ENCODE measurements at places on chromosomes 11 and 22. TPM values are rescaled to one million over a fixed set of nuclear protein-coding genes. Genes with fewer than 3 reads are reported as not detected.

NEU3 gene
- total RNA-seq, result 10.6 TPM

OR56A1 gene
- total RNA-seq, result not detected

TTC38 gene
- 1.8 TPM for total RNA-seq

LDHAL6A gene
- total RNA-seq, result not detected

OR52E8 gene
- not detected for total RNA-seq

SPECC1L gene
- total RNA-seq, result 27.5 TPM

PHF21B gene
- not detected for total RNA-seq

KCNJ11 gene
- not detected for total RNA-seq

LRRN4CL gene
- total RNA-seq, result not detected

HSCB gene
- total RNA-seq, result 3.4 TPM

RAG1 gene
- total RNA-seq, result not detected

CDPF1 gene
- 2.6 TPM for total RNA-seq

GRCh38 chr22:26552466-26552865, 37.5 kb downstream of the TPST2 start:
- H3K4me1 ChIP-seq, result peaks cover 13% of the 10 kb centered on the region
- no peak overlapping the region for H3K4me3 ChIP-seq
- DNase-seq, result no peak
- no peaks in the 10 kb centered on the region for H3K27me3 ChIP-seq
- peaks cover 9% of the 10 kb centered on the region for H3K36me3 ChIP-seq

GRCh38 chr11:114216796-114217180, 79.4 kb upstream of the NNMT start:
- peaks cover 33% of the 10 kb centered on the region for H3K4me1 ChIP-seq
- no peaks in the 10 kb centered on the region for H3K36me3 ChIP-seq
- no peak overlapping the region for H3K27ac ChIP-seq
- H3K27me3 ChIP-seq, result no peaks in the 10 kb centered on the region
- H3K4me3 ChIP-seq, result no peak overlapping the region

- no peak for DNase-seq
- H3K27ac ChIP-seq, result no peak overlapping the region
- peaks cover 19% of the 10 kb centered on the region for H3K27me3 ChIP-seq
- H3K36me3 ChIP-seq, result no peaks in the 10 kb centered on the region
- H3K4me3 ChIP-seq, result no peak overlapping the region
Observed at GRCh38 chr22:30444632-30445437, 19.3 kb downstream of the MTFP1 start.

GRCh38 chr11:209275-210121, 2.0 kb downstream of the RIC8A start:
- H3K27me3 ChIP-seq, result no peaks in the 10 kb centered on the region
- DNase-seq, result peak; percentile 45
- H3K4me3 ChIP-seq, result peak overlapping the region; percentile 69
- H3K4me1 ChIP-seq, result peaks cover 57% of the 10 kb centered on the region
- H3K36me3 ChIP-seq, result peaks cover 66% of the 10 kb centered on the region

DNA sequence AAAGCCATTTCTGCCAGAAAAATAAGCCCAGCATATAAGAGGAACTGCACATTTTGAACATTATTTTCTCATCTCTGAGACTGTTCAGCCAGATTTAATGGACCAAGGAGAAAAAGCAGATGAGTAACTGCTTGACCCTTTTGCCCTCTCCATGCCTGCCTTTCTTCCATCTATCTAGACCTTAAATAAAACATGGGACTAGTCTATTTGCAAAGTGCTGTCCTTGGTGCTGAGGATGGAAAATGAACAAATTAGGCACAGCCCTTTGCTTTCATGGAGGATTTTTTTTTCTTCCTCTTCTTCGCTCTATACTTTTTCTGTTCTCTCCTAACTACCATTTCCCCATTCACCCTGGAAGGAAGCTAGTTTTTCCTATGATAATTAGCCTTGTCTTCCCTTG, 361.3 kb downstream of the GRM5 start:
- no peaks in the 10 kb centered on the region for H3K4me1 ChIP-seq
- H3K4me3 ChIP-seq, result no peak overlapping the region
- no peak for DNase-seq
- H3K27me3 ChIP-seq, result no peaks in the 10 kb centered on the region
- H3K27ac ChIP-seq, result no peak overlapping the region

DNA sequence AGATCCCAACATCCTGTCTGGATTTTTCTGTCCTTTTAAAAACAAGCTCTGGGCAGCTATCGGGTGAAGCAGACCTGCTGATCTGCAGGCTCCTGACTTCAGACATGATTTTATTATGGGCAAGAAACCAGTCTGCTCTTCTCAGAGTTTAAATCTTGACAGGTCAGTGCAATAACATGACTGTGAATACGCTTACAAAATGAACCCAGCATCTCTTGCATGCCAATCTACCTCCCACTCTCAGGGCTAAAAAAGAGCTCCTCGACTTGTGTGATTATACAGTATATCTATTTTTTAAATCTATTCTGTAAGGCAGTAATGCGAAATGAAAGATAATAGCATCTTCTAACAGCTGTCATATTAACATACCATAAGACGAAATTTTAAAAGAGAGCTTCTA, 18.7 kb upstream of the ASPHD2 start:
- H3K4me1 ChIP-seq, result no peaks in the 10 kb centered on the region
- DNase-seq, result no peak
- peaks cover 6% of the 10 kb centered on the region for H3K27me3 ChIP-seq

DNA sequence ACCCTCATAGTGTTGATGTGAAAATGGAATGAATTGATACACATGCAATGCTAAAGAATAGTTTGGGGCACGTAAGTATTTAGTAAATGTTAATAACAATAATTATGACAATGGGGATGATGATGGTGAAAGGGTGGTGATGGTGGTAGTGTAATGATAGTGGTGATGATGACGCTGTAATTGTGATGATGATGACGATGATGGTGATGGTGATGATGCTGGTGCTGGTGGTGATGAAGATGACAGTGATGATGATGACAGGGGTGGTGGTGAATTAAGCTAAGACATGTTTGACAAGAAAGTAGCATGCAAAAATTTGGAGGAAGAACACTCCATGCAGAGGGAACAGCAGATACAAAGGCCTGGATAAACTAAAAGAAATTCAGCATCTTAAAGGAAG, 364.4 kb upstream of the API5 start:
- no peaks in the 10 kb centered on the region for H3K27me3 ChIP-seq
- no peak for DNase-seq
- H3K36me3 ChIP-seq, result no peaks in the 10 kb centered on the region
- H3K27ac ChIP-seq, result no peak overlapping the region
- H3K4me3 ChIP-seq, result no peak overlapping the region

- peaks cover 32% of the 10 kb centered on the region for H3K4me1 ChIP-seq
- H3K27me3 ChIP-seq, result no peaks in the 10 kb centered on the region
- no peak overlapping the region for H3K27ac ChIP-seq
Observed at GRCh38 chr11:86291466-86292262, 10.4 kb upstream of the HIKESHI start.

GRCh38 chr11:74397501-74398243, 561 bp downstream of the PGM2L1 start:
- peak overlapping the region; percentile 96 for H3K4me3 ChIP-seq
- H3K36me3 ChIP-seq, result no peaks in the 10 kb centered on the region
- peak overlapping the region; percentile 68 for H3K27ac ChIP-seq
- peaks cover 3% of the 10 kb centered on the region for H3K4me1 ChIP-seq
- H3K27me3 ChIP-seq, result no peaks in the 10 kb centered on the region

- peaks cover 7% of the 10 kb centered on the region for H3K27me3 ChIP-seq
- no peak for DNase-seq
- no peaks in the 10 kb centered on the region for H3K36me3 ChIP-seq
- no peak overlapping the region for H3K27ac ChIP-seq
- H3K4me1 ChIP-seq, result peaks cover 16% of the 10 kb centered on the region
- H3K4me3 ChIP-seq, result peak overlapping the region; percentile 82
Observed at GRCh38 chr22:28882545-28882877, 861 bp upstream of the ZNRF3 start.

- H3K27ac ChIP-seq, result no peak overlapping the region
- no peaks in the 10 kb centered on the region for H3K4me1 ChIP-seq
- no peak overlapping the region for H3K4me3 ChIP-seq
- no peaks in the 10 kb centered on the region for H3K27me3 ChIP-seq
- no peaks in the 10 kb centered on the region for H3K36me3 ChIP-seq
Observed at GRCh38 chr11:90343673-90344072, 120.8 kb upstream of the CHORDC1 start.

DNA sequence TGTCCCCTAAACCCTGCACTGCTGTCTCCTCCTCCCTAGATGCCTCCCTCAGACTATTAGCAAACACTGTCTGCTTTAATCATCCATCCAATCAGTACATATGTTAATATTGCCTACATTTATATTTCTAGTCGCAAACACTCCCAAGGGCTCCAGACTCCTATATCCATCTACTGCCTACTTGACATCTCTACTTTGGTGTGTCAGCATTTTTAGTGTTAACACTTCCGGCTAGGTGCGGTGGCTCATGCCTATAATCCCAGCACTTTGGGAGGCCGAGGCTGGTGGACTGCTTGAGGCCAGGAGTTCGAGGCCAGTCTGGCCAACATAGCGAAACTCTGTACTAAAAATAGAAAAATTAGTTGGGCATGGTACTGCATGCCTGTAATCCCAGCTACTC, 5.5 kb upstream of the THOC5 start:
- H3K4me1 ChIP-seq, result peaks cover 8% of the 10 kb centered on the region
- H3K27me3 ChIP-seq, result no peaks in the 10 kb centered on the region
- peaks cover 63% of the 10 kb centered on the region for H3K36me3 ChIP-seq

- H3K4me1 ChIP-seq, result peaks cover 8% of the 10 kb centered on the region
- no peak overlapping the region for H3K4me3 ChIP-seq
- no peak overlapping the region for H3K27ac ChIP-seq
- DNase-seq, result peak; percentile 53
- H3K27me3 ChIP-seq, result peaks cover 3% of the 10 kb centered on the region
Observed at GRCh38 chr11:61947486-61948210, 2.5 kb upstream of the BEST1 start.

DNA sequence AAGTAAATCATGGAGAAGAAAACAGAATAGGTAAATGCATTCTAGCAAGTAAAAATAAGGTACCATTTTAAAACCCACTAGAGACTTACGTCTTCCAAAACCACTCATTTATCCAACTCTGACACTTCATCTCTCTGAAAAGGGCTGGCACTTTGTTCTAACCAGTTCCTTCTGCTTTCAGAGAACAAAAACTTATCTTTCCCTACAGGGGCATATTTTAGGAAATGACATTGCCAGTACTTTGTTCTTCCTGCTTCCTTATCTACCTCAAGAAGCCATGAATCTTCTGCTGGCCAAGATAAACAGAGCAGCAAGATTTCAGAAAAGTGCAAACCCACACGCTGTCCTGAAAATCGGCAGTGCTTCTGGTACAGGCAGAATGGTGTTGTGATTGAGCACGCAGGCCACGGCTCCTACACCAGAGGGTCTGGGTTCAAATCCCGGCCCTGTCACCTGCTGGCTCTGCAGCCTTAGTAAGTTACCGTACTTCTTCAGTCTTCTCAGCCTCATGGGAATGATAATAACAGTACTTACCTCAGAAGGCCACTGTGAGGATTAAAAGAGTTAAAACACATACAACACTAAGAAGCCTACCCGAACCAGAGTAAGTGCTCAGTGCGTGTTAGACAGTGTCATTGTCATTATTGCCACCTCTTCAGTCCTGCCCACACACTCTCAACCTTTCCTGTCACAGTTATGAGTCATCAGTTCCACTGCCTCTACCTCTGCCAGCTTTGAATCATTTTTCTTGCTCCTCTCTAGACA, 11.0 kb downstream of the MPZL3 start:
- peak; percentile 40 for DNase-seq
- no peaks in the 10 kb centered on the region for H3K27me3 ChIP-seq
- peak overlapping the region; percentile 79 for H3K27ac ChIP-seq

DNA sequence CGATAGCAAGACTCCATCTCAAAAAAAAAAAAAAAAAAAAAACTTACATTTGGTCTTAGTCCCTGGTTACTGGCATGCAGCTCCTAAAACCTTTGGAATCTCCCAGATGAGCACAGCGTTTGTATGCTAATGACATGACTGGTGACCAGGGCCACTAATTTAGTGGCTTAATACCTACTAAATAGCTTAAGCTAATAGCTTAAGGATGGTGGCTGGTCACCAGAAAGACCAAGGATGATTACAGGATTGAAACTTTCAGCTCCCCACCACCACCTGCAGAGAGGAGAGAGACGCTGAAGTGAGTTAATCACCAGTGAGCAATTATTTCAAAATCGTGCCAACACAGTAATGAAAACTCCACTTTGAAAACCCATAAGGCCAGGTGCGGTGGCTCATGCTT, 37.1 kb downstream of the DENND5A start:
- no peak overlapping the region for H3K27ac ChIP-seq
- peaks cover 16% of the 10 kb centered on the region for H3K4me1 ChIP-seq
- DNase-seq, result no peak
- no peaks in the 10 kb centered on the region for H3K27me3 ChIP-seq
- no peaks in the 10 kb centered on the region for H3K36me3 ChIP-seq

- no peaks in the 10 kb centered on the region for H3K27me3 ChIP-seq
- no peak for DNase-seq
- no peak overlapping the region for H3K4me3 ChIP-seq
Observed at GRCh38 chr11:9855579-9856287, 191.9 kb downstream of the SWAP70 start.

GRCh38 chr11:94134651-94135512, 6.2 kb downstream of the PANX1 start:
- H3K27ac ChIP-seq, result no peak overlapping the region
- peaks cover 42% of the 10 kb centered on the region for H3K4me1 ChIP-seq
- H3K36me3 ChIP-seq, result no peaks in the 10 kb centered on the region
- no peak for DNase-seq
- no peak overlapping the region for H3K4me3 ChIP-seq

DNA sequence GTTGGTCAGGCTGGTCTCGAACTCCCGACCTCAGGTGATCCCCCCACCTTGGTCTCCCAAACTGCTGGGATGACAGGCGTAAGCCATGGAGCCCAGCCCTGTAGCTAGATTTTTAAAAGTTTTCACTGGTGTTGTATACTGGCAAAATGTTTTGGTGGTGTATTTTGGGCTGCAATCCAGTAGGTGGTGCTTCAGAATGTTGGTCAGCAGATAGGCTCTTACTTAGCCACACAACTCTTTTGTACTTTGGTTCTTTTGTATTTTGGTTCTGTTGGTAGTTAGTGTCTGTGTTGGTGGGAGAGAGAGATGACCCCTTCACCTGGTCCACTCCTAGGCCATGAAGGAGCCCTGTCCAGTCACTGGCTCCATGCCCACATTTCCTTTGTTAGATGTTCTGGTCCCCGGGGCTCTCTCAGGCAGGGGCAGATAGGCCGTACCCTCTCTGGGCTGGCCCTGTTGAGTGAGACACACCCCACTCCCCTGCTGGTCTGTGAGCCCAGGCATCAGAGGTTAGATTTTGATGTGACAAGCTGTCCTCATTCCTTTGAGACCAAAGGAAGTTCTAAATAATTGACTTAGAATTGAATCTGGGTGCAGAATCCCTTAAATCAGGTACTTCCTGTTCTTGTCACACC, 123.8 kb downstream of the DDX10 start:
- H3K27me3 ChIP-seq, result no peaks in the 10 kb centered on the region
- DNase-seq, result no peak

- no peak overlapping the region for H3K4me3 ChIP-seq
- no peaks in the 10 kb centered on the region for H3K27me3 ChIP-seq
- no peak overlapping the region for H3K27ac ChIP-seq
- no peak for DNase-seq
Observed at GRCh38 chr11:11931461-11932055, 76.9 kb downstream of the DKK3 start.
